ENCODE measurements at places on chromosomes 12 and 14.

DNA sequence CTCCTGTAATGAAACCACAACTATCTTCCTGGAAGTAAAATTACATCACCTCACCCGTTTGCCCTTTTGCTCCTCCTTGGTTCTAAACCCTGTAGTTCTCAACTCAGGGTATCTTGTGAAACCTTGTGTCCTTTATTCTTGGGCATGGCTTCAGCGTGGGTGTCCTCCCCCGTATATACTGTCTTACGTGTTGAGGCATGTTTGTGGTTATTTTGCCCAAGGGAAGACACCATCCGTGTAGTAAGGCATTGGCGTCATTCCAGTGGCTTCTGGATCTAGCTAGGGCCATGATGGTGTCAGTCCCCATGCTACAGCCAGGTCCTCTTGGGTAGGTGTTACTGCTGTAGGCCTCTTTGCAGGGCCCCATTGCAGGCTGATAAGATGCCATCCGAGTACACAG is 115.4 kb downstream of the ZFP36L1 start:
- no peak for DNase-seq

DNA sequence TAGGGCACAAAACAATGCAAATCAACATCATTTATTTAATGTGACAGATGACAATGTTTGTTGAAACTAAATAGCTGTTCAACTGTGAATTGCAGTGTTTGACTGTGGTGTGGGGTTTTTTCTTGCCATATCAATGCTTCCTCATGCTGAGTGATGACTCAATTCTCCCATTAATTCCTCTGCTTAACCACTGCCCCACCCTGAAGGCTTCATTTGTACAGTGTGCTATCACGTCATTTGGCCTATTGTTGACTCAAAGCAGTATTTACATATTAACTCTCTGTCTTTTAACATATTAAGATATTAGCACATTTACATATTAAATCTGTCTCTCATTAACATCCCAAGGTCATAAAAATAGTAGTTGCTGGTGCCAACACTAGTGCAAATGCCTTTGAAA is 164.8 kb upstream of the NRXN3 start:
- no peak for DNase-seq

DNA sequence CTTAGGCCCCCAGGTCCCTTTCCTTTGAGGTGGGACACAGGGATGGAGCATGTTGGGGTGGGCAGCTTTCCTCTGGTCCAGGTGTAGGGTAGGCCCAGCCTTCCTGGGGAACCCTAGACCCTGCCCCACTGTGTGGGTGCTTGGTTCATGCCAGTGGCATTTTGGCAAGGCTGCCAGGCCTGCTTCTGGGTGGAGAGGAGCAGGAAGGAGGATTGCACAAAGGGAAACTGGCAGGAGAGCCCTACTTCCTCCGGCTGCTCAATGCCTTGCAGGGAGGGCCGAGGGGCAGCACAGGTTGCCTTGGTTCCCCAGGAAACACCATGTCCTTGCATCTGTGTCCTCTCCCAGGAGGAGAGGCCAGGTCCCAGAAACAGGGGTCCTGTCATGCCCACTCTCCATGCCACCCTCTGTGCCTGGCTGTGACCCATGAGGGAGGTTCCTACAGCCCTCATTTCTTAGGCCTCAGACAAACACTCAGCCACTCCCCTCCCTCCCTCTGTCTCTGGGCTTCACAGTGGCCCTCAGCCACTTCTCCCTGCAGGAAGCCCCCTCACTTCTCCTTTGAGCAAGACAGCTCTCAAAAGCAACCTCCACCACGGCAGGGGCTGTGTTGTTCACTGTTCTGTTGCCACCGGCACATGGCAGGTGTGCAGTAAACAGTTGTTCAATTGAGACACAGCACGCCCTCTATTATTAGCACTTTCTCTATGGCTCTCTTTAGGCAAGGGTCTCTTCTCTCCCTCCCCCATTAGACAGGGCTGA is 6.8 kb upstream of the KRT80 start:
- no peak for DNase-seq

DNA sequence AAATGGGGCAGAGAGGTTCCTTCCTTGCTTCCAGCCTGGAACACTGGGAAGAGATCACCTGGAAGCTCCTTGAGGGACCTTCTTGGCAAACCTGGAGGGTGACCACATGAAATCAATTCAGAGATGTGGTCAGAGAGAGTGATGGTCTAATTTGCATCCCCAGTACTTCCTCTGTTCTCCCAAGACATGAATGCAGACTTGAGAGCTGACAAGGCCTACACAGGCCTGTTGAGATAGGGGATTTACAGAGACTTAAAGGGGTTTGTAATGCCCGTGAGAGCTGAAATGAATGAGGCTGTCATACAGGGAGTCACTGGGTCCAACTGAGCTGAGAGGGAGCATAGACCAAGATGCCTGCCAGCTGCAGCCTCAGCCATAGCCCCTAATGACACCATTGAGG is 45.1 kb downstream of the TMX1 start:
- no peak for DNase-seq

GRCh38 chr12:80745851-80746505 is 29.3 kb downstream of the MYF5 start:
- no peak for DNase-seq
